ENCODE measurements at places on chromosomes 4 and X. TPM values are rescaled to one million over a fixed set of nuclear protein-coding genes. Genes with fewer than 3 reads are reported as not detected.

The TRPC5OS gene
- total RNA-seq = not detected

The SSX4B gene
- total RNA-seq = not detected

DNA sequence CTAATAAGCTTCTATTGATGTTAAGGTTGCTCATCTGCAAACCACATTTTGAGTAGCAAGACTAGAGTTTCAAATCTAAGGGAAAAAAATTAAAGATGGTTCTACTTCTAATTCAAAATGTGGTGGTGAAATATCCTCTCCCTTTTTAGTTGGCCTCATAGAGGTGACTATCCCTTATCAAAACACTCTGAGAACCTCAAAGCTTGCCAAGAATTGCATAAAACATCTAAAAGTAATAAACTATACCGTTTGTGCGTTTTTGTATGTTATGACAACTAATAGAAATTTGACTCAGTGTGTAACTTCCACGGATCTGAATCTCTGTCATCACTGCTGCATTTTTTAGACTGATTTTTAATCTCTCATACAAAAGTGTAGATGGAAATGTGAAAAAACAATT, 672.8 kb upstream of the GALNT7 start:
- DNase-seq = no peak

DNA sequence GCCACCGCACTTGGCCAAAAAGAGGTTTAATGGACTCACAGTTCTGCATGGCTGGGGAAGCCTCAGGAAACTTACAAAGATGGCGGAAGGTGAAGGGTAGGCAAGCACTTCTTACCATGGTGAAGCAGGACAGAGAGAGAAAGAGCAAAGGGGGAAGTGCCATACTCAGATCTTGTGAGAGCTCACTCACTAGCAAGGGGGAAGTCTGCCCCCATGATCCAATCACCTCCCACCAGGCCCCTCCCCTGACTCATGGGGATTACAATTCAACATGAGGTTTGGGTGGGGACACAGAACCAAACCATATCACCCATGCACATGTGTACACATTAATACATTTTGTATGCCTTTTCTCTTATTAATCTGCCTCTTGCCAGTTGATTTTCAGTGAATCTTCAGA, 77.2 kb upstream of the HSD17B10 start:
- no peak for DNase-seq

DNA sequence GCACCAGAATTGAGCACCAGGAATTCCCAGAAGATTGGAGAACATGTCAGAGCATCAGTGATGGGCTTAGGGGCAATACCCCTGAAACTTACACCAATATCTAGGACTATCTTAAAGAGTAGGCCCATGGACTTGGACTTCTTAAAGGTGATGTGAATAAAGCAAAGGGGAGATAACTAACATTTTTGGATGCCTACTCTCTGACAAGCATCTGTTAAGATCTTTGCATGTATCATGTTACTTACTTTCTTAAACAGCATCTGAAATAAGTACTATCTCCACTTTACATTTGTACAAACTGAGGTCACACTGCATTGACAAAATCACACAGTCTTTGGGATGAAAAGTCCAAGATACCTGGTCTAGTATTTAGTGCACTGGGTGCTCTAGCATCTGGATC, 258.6 kb upstream of the ARSJ start:
- no peak for DNase-seq

The ARHGEF6 gene
- total RNA-seq = 126 TPM

The CTAG1A gene
- total RNA-seq = not detected

DNA sequence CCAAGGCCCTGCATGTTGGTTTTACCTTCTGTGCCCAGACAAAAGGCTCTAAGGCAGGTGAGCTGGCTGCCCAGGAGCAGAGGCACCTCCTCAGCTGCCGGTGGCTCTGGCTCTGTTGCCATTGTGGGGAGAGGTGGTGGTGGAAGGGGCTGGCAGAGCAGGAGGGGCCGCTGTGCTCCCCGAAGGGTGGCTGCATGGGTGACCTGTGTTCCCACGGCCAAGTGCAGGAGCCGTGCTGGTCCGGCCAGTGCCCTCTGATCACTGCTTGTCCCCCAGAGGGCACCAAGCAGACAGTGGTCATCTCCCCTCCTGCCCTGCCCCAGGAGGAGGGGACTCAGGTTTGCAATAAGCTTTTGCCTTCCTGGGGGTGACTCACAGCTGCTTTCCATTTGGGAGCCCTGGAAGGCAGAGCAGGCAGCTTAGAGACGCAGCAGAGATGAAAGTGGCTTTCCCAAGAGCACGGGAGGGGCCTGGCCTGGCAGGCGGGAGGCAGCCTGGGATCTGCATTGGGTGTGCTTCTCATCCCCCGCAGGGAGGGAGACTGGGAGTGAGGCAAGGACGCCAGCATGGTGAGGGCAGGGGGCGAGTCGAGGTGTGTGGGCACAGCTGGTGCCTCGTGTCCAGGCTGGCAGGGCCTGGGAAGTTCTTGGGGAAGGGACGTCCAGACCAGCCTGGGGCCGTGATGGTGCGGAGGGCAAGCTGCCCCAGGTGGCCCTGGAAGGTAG, 28.7 kb downstream of the DOK7 start:
- no peak for DNase-seq

- no peak for DNase-seq
Observed at GRCh38 chr4:75714704-75715103, 9.7 kb upstream of the USO1 start.

DNA sequence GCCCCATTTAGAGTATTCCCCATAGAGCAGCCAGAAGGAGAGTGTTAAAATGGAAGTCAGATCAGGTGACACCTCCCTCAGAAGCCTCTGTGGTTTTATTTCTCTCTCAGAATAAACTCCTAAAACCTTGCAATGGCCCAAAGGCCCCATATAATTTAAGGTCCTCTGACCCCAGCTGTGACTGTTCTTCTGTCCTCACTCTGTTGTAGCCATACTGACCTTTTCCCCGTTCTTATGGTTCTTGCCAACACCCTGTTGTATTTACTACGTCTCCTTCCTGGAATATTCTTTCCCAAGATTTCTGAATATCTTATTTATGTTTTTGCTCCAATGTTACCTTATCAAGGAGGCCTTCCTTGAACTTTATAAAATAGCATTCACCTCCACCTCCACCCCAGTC, 18.0 kb downstream of the ADH7 start:
- DNase-seq = no peak

GRCh38 chr4:175951794-175952193, 113.8 kb upstream of the WDR17 start:
- no peak for DNase-seq

The SRPK3 gene
- total RNA-seq = not detected

DNA sequence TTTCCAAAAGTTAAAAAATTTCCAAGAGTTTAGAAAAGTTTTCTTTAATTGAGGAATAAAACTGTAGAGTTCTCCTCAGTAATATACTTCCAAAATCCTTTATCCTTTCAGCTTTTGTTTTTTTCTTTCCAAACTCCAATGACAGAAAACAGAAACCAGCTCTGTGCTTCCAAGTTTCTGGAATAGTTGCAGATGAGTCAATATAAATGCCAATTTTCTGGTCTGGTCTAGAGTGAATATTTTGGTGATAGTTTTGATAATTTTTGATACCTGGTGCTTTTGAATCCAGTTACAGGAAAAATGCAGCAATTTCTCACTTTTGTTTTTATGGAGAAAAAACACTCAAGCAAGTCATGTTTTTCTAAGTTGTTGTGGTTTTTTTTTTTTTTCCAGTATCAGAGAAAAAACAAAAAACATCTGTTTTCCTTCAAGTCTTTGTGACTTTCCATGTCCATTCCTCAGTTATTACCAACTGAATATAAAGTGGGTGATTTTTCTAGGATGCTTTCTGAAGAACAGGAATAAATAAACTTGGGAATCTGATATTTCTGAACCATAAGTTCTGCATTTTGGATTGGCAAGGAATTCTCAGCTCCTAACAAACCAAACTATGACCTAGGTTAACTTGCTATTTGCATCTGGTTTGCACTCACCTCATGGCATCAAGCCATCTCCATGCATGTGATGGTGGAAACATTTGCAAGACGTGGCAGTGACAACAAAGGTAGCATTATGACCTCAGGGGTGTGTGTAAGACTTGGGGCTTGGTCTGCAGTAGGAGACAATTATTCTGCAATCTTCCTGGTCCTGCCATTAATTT, 139.1 kb downstream of the VEGFC start:
- no peak for DNase-seq

- DNase-seq = no peak
Observed at GRCh38 chr4:1015179-1015578, 3.8 kb downstream of the FGFRL1 start.

GRCh38 chr4:33746979-33747378, 2497.3 kb downstream of the ARAP2 start:
- no peak for DNase-seq

GRCh38 chr4:68905939-68906779, 45.4 kb downstream of the UGT2A3 start:
- DNase-seq = no peak

- no peak for DNase-seq
Observed at GRCh38 chrX:74449322-74449936, 28.1 kb downstream of the SLC16A2 start.
